8988T (cell line): ENCODE measurements at places on chromosomes 12 and 14.

- DNase-seq: no peak
Observed at GRCh38 chr12:77032406-77032805, 33.0 kb downstream of the E2F7 start.

DNA sequence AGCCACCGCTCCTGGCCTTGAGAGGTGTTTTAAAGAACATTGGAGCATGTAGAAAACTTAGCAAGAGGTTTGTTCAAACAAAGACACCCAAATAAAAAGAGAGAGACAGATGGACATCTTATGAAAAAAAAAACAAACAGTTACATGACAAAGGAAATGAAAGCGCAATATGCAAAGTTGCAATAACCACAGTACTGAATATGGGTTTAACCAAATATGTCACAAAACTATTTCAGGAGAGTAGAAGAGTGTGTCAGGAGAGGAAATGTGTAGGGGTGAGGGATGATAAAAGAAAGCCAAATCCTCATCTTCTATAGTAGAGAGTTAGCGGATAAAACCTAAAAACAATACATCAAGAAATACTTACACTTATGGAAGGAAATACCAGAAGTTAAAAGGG lies 98.4 kb downstream of the GTF2A1 start:
- DNase-seq: no peak

GRCh38 chr14:51574009-51574408 lies 77.7 kb upstream of the FRMD6 start:
- DNase-seq: no peak

DNA sequence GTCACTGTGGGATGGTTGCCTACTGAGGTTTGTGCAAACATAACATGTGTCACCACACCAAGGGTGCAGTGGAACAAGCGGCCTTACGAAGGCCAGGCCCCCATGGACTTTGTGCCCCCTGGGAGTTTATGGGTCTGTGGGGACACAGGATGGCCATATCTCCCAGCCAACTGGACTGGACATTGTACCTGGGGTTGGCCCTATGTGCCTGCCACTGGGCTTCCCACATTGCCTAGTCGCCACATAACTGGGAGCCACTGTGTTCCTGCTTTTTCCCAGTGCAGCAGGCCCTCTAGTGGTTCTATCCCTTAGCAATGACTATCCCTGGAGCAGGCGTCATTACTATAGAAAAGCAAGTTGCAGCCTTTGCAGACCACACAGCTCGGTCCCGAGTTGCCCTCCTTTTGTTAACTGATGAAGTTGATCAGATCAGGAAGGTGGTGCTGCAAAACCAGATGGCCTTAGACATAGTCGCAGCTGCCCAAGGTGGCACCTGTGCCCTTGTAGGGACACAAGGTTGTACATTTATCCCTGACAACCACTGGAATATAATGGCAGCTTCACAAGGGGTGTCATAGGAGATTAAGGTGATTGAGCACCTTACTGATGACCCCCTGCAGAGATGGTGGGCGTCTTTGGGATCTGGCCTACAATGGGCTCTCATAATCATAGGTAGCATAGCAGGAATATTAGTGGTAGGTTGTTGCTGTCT lies 15.2 kb upstream of the RNASE12 start:
- peak; percentile 32 for DNase-seq

DNA sequence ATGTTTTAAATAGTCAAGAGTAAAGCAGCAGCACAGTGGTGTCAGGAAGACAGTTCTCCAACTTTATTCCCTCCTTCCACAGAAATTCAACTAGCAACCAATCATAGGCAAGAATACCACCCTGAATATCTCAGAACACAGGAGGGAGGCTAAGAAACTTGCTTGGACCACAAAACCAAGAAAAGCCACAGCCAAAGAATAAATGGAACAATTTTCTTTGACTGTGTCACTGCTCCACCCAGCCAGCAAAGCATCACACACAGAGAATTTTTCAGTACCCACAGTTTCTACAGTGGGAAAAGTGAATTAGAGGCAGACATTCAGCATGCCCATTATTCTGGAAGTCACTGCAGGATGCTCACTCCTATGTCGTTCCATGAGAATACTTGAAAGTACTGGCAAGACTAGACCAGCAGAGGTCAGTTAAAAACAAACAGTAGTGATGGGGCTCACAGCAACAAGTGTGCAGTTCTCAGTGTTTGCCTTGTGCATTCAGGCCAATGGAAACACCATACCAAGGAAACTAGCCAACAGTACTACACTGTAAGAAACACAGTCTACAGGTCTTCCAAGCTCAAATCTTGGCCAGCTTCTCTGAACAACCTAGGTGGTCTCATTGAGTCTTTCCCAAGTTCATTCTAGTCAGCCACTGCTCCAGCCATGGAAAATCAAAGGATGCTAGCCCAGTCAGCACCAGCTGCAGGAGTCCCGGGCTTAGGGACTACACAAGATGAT lies 56.8 kb upstream of the FOXG1 start:
- DNase-seq: no peak

- DNase-seq: no peak
Observed at GRCh38 chr12:19316425-19316824, 122.9 kb upstream of the AEBP2 start.

- no peak for DNase-seq
Observed at GRCh38 chr12:42936991-42937390, 347.4 kb upstream of the PRICKLE1 start.

GRCh38 chr12:13233830-13234641 lies 37.5 kb downstream of the EMP1 start:
- DNase-seq: peak; percentile 27

DNA sequence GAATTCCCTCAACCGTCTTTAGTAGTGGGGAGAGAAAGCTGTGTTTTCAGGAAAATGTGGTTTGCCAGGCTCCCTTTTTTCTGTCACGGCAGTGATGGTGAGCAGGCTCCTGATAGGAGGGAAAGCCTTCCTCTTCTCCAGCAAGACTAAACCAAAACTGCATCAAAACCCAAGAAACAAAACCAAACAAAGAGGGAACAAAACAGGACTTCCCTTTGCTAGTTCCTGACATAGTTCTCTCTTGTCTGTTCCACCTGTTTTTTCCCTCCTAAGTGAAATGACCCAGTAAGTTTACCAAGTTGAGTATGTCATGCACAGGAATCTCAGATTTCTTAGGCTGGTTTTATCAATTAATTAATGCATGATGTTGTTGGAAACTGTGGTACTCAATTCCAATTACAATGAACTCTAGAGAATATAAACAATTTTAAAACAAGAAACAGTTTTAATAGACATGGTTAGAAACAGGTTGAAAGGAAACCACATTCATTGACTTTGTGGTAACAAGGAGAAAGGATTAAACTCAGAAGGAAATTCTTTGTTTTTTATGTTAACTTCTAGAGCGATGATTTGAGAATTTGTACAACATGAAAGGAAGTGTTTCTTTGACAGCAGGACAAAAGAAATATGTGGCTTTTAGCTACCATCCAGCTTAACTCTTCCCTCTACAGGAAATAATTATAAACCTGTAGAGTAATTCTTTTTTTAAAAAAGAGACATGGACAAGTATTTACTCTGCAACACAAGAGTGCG lies 23.0 kb upstream of the CSRP2 start:
- DNase-seq: no peak

- no peak for DNase-seq
Observed at GRCh38 chr12:12202747-12203146, 64.1 kb downstream of the LRP6 start.

- DNase-seq: no peak
Observed at GRCh38 chr12:94561943-94562411, 88.4 kb downstream of the TMCC3 start.

GRCh38 chr12:30909349-30910037 lies 17.1 kb upstream of the TSPAN11 start:
- DNase-seq: no peak

- DNase-seq: no peak
Observed at GRCh38 chr14:76755610-76756370, 5.5 kb upstream of the VASH1 start.

DNA sequence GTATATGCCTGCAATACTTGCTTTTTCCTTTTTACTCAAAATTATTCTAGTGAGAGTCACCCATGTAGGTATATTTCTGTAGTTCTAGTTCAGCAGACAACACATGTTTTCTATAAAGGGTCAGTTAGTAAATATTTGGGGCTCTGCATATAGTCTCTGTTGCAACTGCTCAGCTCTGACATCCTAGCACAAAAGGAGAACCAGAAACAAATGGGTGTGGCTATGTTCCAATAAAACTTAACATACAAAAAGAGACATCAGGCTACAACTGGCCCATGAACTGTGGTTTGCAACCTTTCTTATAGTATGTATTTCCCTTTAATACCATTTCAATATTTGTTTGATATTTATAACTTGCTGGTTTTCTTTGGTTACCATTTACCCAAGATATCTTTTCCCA lies 11.9 kb downstream of the NT5DC3 start:
- no peak for DNase-seq

DNA sequence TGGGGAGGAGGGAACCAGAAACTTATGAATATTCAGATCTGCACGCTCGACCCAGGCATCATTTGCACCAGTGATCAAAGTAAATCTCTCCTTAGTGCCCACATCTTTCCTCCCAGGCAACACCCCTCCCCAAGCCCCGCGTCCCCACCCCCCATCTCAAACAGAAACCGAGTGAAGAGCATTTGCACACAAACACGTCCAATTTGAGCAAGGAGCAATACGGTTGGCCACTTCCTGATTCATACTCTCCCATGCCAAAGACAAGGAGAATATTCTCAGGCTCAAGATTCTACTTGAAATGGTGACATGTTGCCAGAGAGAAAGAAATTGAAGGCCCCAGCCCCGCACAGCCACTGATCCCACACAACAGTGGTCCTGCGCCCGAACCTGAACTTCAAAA lies 7.1 kb downstream of the FOXN3 start:
- DNase-seq: no peak
